SHP77 treated with DMSO at 0.1 percent for 48 hours (cell line): ENCODE measurements at places on chromosomes 3 and 15.

GRCh38 chr3:66261355-66261754 is 40.6 kb downstream of the SLC25A26 start:
- no peak for DNase-seq

GRCh38 chr3:103614719-103615118 is 1179.9 kb downstream of the ZPLD1 start:
- no peak for DNase-seq

DNA sequence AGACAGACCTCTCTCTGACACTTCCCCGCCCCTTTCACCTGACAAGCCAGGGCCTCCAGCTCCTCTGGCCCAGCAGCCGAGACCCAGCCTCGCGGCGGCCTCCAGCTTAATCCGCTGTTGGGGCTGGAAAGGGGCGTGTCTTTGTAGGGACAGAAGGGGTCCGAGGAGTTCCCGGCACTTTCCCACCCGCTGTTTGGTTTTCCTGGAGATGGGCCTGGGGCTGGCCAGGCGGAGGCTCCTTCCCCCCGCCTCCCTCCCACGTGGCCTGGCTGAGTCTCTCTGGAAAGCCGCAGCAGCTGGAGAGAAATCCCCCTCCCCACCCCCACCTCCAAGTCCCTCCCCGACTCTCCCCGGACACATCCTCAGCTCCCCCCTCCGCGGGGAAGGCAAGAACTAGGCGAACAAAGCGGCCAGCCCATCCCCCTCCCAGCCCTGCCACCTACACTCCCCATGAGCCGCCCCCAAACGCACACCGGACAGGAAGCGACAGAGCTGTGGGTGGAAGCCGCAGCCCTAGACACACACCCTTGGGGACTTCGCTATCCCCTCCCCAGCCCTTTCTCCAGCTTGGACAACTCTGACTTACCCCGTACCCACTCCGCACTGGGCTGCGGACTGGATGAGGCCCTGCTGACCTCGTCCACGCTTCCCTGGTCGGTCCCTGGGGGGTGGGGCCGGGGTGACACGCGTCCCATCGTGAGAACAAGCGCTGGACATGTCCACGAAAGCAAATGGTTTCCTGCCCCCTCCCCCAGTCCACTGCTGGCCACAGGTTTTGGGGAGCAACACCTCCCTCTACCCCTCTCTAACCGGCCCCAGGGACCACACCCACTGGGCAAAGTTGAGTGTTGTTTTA is 1.2 kb downstream of the IGDCC4 start:
- no peak for DNase-seq

GRCh38 chr3:111956449-111956848 is 22.4 kb upstream of the ABHD10 start:
- no peak for DNase-seq

- no peak for DNase-seq
Observed at GRCh38 chr3:104546301-104546700, 820.4 kb upstream of the ALCAM start.

GRCh38 chr3:152328841-152329240 is 60.1 kb downstream of the MBNL1 start:
- DNase-seq: no peak

DNA sequence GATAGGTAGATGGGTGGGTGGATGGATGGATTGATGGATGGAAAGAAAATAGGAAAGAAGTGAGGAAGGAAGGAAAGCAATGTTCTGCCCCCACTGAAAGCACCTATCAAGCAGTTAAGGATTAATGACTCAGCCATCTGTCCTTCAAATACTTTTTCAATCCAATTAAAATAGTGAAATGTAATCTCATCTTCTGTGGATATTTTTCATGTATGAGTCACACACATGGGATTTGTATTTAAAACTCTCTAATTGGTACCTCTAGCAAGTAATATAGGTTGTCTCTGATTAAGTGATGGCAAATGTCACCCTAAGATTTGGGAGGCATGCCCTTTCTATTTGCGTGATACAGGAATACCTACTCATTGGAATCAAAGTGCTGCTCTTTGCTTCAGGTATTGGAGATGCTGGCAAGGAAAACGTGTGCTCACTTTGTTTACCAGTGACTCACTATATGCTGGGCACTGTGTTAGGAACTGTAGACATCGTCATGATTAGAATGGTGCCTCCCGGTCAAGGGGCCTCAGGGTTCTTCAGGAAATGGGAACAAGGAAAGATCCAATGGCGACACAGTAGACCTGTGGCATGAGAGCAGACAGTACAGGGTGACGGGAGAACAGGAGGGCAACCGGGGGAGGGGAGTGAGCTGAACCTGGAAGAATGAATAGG is 230.1 kb downstream of the CLSTN2 start:
- DNase-seq: no peak

GRCh38 chr3:98985431-98985830 is 83.9 kb upstream of the DCBLD2 start:
- DNase-seq: no peak

GRCh38 chr3:71893122-71893521 is 108.2 kb upstream of the PROK2 start:
- no peak for DNase-seq

DNA sequence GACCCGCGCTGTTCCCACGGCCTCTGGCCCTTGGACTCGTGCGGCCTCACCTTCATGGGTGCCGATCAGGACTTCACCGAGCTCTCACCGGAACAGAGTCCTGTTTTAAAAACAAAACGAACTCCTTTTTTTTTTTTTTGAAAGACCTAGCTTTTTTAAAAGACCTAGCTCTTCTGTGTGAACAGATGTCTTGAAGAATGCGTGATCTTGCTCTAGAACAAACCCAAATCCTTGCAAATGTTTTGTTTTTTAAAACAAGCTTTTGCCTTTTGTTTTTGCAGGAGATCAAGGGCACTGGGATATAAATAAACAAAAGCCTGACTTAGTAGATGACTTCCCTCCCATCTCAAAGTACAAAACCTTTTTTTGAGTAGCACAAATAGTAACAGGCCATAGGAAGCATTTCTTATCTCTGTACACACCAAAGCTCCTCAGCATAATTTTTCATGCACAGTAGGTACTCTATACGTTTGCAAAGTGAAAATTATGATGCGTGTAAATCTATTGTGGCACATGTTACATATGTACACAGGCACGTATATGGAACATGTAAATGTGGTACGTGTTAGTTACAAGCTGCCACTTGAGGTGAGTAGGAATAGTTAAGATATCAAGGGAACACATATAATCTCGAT is 1.1 kb upstream of the MSL2 start:
- DNase-seq: no peak

GRCh38 chr15:63185206-63185605 is 4.2 kb upstream of the RAB8B start:
- peak; percentile 20 for DNase-seq

DNA sequence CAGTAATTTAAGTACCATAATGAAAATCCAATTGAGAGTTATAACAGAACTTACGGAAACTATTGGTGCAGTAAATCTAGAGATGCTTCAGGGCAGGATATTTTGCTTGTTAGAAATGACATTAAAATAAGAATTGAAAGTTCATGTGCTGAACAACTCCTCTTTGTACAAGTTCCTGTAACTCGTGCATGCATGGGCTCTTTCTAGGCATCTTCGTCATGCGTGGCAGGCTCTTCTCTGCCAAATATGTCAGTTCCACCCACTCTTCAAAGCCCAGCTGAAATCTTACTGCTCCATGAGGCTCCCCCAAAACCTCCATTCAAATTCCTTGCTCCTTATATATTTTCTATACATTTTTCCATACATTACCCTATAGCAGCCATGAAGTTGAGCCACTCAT is 48.7 kb downstream of the FBN1 start:
- no peak for DNase-seq

DNA sequence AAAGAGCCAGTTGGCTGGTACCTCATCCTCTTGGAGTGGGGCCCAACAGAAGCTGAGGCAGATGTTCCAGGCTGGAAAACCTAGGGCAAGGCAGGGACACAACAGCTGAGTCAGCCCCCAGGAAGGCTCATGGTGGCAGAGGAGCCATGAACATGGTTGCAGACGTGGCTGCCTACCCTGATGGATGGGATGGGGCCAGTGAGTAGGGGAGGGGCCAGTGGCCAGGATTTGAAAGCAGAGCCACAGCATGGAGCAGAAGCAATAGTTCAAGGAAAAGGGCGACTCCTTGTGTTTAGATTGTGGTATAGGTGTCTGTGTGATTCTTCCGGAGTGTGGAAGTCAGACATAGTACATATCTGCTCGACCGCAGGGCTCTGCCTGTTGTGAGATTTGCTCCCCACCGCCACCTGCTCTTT is 24.2 kb downstream of the PXYLP1 start:
- no peak for DNase-seq

GRCh38 chr15:75532413-75533250 is 46.5 kb downstream of the PTPN9 start:
- peak; percentile 26 for DNase-seq

GRCh38 chr3:148184798-148185197 is 512.9 kb upstream of the AGTR1 start:
- DNase-seq: no peak

DNA sequence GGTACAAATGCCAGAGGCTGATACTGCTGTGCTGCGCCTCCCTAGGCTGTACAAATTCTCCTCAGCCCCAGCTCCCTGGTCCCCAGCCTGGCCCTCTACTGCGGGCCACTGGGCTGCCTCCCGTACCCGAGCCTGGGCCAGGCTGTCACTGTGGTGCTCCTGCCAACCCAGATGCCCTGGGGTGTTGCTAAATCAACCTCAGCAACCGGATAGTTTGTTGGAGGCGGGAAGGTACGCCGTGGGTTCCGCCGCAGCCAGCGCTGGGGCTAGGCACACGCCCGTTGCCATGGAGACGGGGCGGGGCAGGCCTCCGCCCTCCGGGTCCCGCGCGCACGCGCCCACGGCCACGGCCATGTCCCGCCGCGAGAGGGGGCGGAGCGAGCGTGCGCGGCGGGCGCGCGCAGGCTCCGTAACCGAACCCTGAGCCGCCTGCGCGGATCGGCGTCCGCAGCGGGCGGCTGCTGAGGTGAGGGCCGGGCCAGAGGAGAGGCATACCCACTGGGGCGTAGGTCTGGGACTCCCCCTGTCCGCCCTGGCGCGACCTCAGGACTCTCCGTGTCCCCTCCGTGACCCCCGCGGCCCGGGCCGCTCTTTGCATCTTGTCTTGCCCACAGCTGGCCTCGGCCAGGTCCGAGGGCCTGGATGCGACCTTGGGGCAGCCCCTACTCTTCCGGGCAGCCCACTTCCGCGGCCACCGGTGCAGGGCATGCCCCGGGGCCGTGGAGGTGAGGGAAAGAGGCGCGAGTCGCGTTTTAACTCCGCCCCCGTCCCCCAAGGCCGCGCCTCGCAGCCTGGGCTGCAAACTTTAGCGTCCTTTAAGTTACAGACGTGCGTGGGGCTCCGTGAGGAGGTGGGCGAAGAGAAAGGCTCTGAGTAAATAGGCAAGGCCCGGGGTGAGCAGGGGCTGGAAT is at the start of gene TEX264:
Gene TEX264, plus strand, starts transcription at position 430 of the 911 bp plus-strand sequence. CDS start 3,053 bp downstream, outside the sequence.
- peak; percentile 42 for DNase-seq

GRCh38 chr3:196563721-196564225 is 4.6 kb downstream of the WDR53 start:
- no peak for DNase-seq

GRCh38 chr3:67083277-67083676 is 85.2 kb downstream of the KBTBD8 start:
- DNase-seq: no peak

DNA sequence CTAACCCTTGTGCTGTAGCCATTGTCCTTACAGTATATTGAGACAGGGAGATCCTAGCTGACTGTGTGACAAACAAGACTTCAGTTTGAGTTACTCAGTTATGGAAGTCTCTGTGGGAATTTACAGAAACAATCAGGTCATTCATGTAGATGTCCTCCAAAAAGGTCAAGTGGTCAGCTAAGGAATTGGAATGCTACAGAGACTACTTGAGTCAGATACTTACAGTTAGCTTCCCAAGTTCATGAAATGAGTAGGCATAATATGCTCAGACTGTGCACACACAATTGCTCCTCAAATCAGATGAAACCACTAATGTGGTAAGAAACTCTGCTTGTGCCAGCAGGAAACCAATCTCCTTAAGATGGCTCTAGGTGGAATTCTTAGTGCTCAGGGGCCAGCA is 985.7 kb downstream of the NSUN3 start:
- no peak for DNase-seq

DNA sequence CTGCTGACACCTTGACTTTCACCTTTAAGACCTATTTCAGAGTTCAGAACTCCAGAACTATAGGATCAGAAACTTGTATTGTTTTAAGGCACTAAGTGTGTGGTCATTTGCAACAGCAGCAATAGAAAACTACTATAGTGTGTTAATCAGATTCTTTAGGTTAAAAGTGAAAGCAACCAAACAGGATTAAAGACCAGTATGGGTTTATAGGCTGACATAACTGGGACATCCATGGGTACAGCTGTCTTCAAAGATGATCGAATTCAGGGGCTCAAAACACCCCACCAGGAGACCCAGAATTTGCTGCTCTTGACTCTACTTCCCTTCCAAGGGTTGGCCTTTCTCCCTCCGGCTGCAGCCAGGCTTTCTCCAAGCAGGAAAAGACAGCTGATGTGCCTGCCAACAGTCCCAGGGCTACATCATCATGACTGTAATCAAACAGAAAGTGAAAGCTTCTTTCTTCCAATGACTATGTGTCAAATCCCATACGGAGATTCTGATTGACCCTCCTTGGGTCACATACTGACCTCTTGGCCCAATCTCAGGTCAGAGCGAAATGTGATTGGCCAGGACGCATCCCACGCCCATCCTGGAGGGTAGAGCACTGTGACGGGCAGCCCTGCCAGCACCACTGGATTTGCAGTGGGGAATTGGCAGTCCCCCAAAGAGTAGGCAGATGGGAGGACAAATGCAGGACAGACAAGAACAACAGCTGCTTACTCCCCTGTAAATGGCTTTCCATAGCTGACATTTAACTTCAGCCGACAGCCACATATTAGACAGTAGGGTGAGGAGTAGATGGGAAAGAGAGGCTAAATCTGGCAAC is 51.4 kb upstream of the RNF7 start:
- DNase-seq: peak; percentile 65

GRCh38 chr3:54866251-54866650 is 61.6 kb downstream of the LRTM1 start:
- no peak for DNase-seq

DNA sequence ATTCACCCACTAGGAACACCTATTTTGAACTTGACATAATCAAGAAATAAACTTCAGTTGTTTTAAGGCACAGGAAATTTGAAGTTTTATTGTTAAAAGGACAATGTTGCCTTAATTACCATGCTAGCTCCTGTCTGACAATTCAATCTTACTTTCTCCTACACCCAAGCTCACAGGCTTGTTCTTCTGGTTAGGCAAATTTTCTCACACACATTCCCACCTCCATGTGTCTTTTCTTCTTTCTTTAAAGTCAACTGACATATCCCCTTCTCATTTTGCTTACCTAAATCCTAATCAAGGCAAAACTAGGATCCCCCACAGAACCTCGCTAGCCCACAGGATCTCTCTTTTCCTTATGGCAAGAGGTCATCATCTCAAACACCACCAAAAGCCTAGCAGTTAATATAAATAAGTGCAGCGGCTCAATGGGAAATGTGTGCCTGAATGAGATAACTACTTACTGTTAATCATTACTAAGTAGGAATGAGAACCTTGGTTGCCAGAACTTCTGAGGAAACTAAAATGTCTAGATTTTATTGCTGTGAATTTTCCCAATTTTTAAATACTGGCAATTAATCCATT is 189.3 kb downstream of the PLCH1 start:
- DNase-seq: no peak

GRCh38 chr15:60551781-60552161 is 72.8 kb upstream of the ICE2 start:
- no peak for DNase-seq
